ENCODE measurements at places on chromosomes 7 and 10.
A peak's percentile ranks its signal among the peaks of the same experiment; 100 is the strongest.

GRCh38 chr10:130982802-130983201, 328.7 kb downstream of the TCERG1L start:
- no peak for DNase-seq

GRCh38 chr10:102274062-102274461, 28.7 kb downstream of the GBF1 start:
- DNase-seq: no peak

- DNase-seq: no peak
These were observed 306.8 kb upstream of the CDC14C start for GRCh38 chr7:48617508-48617907.

GRCh38 chr7:45923290-45923689, 2.2 kb upstream of the IGFBP3 start:
- peak; percentile 75 for DNase-seq

DNA sequence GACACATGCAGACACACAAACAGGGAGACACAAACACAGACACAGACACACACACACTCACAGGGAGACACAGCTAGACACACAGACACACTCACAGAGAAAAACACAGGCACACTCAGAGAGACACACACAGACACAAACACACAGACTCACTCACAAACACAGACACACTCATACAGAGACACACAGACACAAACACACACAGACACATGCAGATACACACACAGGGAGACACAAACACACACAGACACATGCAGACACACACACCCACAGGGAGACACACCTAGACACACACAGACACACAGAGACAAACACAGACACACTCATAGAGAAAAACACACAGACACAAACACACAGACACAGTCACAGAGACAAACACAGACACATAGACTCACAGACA, 67.9 kb downstream of the ADARB2 start:
- DNase-seq: no peak

DNA sequence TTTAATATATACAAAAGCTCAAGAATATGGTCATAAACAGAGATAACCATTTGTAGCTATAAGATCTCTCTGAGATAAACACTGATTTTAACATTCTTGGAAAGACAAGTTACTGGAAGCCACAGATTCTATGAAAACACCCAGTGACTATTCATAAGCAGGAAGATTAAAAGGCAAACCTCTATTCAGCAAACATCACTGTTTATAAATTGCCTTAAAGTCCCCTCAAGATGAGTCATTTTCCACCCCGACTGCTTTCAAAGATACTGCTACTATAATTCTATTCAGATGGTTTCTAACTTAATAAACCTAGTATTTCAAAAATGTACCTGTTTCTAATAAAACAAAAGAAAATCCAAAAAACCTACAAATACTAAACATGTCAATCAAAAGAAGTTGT, 21.0 kb downstream of the TM9SF3 start:
- no peak for DNase-seq

DNA sequence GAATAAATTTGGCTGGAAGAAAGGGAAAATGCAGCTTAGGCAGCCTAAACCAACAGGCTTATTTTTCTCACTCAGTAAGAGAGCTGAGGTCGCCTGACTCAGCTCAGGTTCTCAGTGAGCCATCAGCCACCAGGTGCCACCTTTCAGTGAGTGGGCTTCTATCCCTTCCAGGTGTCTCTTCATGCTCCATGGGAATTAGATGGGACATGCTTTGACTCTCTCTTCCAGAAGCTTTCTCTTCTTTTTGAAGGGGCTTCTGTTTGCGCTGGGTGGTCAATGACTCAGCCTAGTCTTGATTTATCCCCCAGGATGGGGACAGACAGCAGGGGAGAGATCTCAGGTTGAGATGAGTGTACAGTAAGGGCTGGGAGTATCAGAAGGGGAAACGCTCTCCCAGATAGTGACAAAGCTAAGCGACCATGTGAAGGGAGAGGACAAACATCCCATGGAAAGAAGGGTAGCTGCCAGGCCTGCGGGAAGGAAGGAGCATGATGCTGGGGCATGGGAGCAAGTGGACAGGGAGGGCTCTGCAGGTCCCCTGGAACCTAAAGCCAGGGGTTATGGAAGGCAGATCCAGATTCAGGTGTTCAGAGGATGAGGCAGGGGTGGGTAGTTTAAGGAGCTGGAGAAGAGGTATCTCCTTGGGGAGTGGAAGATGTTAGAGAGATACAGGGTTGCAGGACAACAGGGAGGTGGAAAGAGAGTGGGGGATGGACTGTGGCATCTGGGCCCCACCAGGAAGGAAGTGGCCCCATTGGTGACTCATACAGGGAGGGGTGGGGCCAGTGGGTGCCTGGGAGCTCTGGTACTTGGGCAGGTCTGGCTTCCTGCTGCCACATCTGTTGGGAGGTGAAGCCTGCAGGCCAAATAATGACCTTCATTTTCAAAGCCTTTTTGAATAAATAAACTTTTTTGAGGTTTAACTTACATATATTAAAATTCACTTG, 32.5 kb downstream of the OGDH start:
- peak; percentile 90 for DNase-seq

GRCh38 chr7:77330169-77330882, 85.8 kb downstream of the GSAP start:
- DNase-seq: peak; percentile 18

DNA sequence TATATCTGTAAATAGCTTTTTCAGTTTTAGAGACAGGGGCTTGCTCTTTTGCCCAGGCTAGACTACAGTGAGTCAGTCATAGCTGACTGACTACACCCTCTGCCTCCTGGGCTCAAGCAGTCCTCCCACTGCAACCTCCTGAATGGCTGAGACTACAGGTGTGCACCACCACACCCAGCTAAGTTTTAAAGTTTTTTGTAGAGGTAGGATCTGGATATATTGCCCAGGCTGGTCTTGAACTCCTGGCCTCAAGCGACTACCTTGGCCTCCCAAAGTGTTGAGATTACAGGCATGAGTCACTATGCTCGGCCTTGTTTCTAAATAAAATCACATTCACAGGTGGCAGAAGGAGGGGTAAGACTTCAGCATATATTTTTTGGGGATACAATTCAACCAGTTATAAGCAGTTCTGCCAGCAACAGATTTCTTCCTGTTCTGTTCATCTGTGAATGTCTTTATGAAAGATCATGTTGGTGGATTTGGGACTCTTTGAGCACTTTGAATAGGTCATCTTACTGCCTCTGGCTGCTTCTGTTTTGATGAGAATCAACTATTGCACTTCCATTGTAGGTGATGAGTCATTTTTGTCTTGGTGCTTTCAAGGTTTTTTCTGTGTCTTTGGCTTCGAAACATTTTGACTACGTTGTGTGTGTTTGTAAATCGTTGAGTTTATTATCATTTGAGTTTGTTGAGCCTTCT, 15.7 kb downstream of the RBM33 start:
- peak; percentile 22 for DNase-seq

DNA sequence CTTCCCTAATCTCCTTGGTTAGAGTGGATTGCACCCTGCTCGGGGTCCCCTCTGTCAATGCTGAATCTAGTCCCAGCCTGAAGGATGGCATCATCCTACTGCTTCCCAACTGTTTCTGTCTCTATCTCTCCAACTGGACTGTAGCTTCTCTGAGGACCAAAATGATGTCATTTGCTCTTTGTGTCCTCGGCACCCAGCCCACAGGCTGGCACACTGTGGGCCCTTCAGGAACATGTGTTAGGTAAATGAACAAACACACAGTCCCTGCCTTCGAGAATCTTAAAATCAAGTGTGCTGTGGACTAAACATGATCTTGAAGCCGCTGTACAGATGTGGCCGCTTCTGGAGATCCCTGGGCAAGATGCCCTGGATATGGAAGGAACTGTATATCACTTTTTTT, 5.0 kb upstream of the CDH23 start:
- no peak for DNase-seq

DNA sequence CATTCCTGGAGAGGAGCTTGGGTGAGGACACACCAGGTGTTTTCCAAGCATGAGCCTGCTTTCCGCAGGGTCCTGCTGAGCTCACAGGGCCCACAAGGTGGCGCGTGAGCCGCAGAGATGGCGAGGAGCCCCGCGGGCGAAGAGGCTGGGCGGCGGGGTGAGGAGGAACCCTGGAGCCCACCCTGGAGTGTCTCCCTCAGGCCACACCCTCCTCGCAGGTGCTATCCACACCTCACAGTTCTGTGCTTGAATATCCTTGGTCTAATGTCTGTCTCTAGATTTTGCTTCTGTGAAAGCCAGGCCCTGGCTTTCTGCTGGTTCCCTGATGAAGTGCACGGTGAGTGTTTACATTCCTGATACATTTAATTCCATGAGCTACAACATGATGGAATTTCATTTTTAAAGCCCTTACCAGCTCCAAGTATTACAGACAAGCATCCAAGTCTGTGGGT, 433.6 kb downstream of the ACTR3B start:
- peak; percentile 7 for DNase-seq

GRCh38 chr7:151024435-151025056, at the start of gene ATG9B:
Gene ATG9B (minus strand): TSS chr7:151024494. CDS start chr7:151024423, 71 bp downstream.
- no peak for DNase-seq

GRCh38 chr10:72272689-72273409, 875 bp upstream of the DDIT4 start:
- DNase-seq: peak; percentile 77

DNA sequence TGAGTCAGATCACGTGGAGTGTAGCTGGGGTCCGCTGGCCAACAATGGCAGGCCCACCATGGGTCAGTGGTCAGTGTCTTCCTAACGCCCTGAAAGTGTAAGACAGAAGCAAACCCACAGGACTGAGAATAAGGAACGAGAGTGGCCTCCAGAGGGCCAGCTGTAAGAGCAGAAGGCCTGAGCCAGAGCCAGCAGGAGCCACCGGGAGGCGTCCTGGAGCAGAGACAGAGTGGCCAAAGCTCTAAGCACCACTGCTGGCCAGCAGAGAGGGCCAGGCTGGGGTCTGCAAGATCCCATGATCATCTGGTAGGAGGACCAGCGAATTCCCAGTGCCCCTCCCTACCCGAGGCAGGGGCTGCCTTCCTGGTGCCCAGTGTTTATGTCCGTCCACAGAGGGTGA, 9.2 kb downstream of the CCDC201 start:
- DNase-seq: no peak

DNA sequence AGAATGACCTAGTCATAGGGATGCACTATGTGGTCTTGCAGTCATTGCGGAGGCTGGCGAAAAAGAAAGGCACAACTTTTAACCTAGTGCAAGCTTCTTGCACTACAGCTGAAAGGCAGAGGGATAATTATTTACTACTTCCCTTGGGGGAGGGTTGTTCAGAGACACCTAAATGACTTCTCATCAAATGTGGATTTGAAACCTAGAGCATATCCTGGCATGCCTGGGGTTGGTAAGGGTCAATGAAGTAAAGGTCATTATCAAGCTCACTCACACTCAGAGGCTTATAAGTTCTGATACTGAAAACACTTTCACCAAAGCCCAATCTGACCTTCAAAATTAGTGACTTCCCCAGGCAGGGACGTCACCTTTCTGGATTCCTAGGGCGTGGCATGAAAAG, 108.9 kb upstream of the AMPH start:
- DNase-seq: no peak

DNA sequence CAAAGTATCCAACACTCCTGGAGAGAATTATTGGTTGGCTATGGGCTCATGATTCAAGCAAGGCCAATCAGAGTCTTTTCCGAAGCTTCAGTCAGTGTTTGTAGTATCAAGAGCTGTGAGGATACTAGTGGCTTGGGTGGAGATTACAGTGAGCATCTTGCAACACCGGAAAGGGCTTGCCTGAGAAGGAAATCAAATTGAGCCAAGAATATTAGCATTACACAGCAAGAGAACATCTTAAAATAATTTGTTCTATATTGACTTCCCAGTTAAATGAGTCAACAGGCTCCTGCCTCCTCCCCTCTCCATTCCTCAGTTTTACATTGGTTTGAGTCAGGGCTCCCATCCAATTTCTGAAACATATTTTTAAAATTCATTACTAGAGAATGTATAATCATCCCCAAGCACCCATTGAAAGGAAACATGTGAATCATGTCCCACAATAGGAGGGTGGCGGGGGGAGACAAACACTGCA, 127.4 kb downstream of the ELAPOR2 start:
- peak; percentile 15 for DNase-seq

DNA sequence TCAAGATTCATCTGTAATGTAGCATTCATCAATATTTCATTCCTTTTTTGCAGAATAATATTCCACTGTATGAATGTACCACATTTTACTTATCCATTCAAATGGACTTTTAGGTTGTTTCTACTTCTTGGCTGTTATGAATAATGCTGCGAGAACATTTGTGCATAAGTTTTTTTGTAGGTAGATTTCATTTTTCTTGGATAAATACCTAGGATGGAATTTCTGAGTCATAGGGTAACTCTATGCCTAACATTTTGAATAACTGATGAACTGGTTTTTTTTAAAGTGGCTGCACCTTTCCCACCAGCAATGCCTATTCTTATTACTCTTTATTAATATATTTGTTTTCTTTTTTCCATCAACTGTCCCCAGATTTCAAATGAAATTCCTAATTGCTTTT, 9.1 kb upstream of the XPNPEP1 start:
- no peak for DNase-seq

DNA sequence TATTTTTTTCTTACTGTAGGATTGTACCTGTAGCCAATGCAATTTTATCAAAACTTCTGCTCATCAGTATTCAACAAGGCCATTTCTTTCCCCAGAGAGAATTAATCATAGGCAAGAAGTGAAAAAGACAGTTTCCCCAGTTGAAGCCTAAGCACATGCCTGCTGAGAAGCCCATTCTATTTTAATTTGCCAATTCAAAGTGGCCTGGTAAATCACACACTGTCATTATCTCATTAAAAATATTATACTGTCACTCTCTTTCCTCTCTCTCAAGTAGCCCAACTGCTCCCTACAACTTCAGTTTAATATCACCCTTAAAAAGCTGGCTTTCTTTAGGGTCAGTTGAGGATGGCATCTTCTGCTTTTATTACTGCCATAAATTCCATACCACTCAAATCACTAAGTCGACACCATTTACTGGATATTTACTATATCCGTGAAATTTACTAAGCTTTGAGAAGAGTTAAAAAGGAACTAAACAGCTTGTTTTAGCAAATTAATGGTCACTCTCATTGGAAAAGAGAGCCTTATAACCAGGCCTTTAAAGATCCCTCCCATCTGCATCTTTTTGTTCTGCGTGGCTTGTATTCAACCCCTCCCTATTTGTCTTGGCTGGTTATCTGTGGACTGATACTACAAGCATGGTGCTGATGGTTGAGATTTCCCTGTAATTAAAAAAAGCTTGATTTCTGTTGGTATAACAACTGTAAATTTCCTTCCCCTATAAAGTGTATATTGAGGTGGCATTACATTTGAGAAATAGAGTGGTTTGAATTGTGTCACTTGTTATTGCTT, 30.6 kb downstream of the COL28A1 start:
- no peak for DNase-seq

GRCh38 chr7:27108390-27109127, 6.1 kb upstream of the HOXA2 start:
- no peak for DNase-seq

GRCh38 chr7:26151096-26151495, 902 bp upstream of the NFE2L3 start:
- DNase-seq: no peak

- DNase-seq: no peak
These were observed 243.5 kb upstream of the ZNF32 start for GRCh38 chr10:43892062-43892770.

Data from activated T-cell treated with anti-CD3 and anti-CD28 coated beads, Interleukin-2, amount 50 U/mL, for 72 hours (primary cell).